ENCODE measurements at places on chromosomes 6 and 20. TPM values are rescaled to one million over a fixed set of nuclear protein-coding genes. Genes with fewer than 3 reads are reported as not detected.
A peak's percentile ranks its signal among the peaks of the same experiment; 100 is the strongest.

Gene GCNT2
- 13.5 TPM for polyA plus RNA-seq

Gene PNPLA1
- polyA plus RNA-seq: not detected

Gene ELOVL2
- polyA plus RNA-seq: 2.6 TPM

Gene BPIFB1
- polyA plus RNA-seq: not detected

Gene SIRPB1
- polyA plus RNA-seq: 0.14 TPM

Gene LAMP5
- polyA plus RNA-seq: 0.04 TPM

Gene ROS1
- not detected for polyA plus RNA-seq

Gene VIP
- polyA plus RNA-seq: 0.30 TPM

Gene NKAPL
- 7.6 TPM for polyA plus RNA-seq

Gene SLPI
- polyA plus RNA-seq: 2.9 TPM

DNA sequence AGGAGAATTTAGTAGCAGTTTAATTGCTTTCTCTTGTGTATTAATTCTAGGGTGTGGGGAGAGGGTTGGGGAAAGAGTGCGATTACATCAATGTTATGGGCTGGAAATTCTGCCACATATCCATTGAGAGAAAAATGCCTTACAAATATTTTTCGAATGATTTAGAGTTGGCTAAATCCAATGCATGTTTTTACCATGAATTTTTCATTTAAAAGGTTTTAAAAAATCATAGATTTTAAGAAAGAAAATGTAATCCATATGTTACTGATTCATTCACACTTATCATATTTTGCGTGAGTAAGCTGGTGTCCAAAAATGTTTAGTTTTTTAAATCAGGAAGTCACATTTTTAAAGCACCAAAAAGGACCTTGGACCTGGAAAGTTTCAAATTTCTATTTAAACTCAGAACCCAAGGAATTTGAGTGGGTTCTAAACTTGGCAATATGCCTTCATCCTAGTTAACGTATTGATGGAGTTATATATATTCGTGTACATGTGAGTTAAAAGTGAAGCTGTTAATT is 627.4 kb upstream of the CITED2 start:
- no peak for DNase-seq

DNA sequence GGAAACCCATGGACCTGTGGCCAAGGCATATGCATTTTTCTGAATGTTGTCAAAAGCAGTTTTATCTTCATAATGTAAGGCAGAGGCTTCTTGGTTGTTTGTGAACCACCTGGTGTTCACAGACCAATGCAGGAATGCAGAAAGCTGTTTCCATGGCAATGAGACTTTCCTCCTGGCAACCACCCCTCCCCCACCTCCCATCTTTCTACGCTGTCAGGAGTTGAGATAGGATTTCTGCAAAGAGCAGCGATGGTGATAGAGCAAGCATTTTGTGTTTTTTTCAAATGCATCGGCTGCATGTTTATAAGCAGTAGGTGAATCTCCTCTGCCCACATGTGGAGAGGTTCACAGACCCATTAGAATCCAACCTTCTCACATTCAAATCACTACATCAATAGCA is 114.1 kb upstream of the SMLR1 start:
- DNase-seq: no peak

DNA sequence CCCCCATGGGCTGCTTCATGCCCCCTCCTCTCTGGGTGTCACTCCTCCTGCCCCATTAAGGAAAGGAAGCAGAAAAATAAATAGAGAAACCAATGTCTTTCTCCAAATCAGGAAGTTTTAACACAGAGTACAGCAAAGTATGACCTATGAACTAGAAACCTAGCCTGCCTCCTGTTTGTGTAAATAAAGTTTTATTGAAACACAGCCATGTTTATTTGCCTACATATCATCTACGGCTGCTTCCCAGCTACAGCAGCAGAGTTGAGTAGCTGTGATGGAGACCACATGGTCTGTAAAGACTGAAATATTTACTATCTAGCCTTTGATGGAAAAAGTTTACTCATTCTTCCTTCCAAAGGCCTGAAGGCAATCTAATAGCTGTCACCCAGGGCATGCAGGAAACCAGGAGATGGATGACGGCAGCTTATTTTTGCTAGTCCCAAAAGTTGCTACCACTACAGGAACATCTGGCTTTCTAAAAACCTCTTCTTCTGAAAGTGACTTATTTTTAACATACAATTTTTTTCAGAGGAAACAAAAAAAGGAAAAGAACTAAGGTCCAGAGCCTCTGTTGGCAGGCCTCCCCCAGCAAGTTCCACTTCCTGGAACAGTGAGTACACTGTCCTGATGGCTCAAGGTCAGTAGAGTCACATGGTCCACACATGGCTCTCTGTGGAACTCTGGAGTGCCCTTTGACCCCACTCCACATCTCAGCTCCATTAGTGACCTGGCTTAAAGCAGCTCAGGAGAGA is 287.8 kb downstream of the PTPRT start:
- peak; percentile 69 for DNase-seq

DNA sequence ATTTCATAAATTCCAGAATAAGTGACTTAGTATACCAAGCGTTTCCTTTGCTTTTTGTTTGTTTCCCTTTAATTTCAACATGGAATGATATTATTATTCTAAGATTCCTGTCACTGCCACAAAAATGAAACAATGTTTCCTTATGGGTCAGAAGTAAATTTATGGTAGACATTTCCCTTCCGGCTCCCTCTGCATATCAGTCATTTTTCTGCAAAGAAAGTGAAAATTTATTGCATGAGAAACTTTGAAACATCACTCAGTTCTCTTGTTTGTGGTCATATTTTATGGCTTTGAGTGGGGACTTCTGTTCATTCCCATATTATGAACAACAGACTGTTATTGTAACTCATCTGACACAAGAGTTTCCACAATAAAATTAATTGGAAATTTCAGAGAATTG is 97.8 kb downstream of the NKAIN2 start:
- no peak for DNase-seq

DNA sequence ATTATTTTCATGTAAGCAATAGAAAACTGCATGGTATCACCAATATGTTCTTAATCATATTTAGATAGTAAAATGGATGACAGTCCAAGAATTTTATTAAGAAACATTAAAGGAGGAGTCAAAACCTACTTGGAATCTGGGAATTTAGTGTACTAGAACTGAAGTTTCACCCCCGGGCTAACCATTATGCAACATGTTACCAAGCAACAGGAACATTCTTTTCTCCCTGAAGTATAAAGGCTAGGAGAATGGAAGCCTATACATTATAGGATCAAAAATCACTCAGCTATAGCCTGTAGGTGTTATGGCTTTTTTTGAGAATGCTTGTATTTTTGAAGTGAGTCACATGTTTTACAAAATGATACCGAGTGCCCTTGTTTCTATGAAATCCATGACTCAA is 538.3 kb downstream of the GRIK2 start:
- no peak for DNase-seq

GRCh38 chr20:34680586-34681175 is 3.8 kb upstream of the PIGU start:
- DNase-seq: no peak

- no peak for DNase-seq
Measured at GRCh38 chr6:79250559-79250958, 16.1 kb upstream of the HMGN3 start.

- DNase-seq: no peak
Measured at GRCh38 chr6:137121401-137121997, 51.9 kb downstream of the IL22RA2 start.

DNA sequence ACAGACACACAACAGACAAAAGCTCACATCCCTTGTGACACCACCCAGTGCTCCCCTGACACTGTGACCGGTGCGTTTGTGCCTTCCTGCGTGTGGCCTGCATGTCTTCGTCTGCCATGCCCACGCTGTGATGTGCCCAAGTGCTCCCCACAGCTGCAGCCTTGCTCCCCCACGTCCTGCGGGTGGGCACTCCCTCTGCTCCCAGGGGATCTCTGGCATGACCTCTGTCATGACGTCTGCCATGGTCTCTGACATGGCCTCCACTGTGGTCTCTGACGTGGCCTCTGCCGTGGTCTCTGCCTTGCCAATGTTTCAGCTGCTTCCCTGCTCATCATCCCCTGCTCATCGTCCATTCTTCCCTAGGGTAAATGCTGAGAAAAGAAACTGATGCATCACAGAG is 200.9 kb downstream of the DLL1 start:
- no peak for DNase-seq

- DNase-seq: no peak
Measured at GRCh38 chr6:94394822-94395221, 975.5 kb upstream of the EPHA7 start.

GRCh38 chr6:45843848-45844521 is 171.7 kb downstream of the CLIC5 start:
- DNase-seq: no peak

DNA sequence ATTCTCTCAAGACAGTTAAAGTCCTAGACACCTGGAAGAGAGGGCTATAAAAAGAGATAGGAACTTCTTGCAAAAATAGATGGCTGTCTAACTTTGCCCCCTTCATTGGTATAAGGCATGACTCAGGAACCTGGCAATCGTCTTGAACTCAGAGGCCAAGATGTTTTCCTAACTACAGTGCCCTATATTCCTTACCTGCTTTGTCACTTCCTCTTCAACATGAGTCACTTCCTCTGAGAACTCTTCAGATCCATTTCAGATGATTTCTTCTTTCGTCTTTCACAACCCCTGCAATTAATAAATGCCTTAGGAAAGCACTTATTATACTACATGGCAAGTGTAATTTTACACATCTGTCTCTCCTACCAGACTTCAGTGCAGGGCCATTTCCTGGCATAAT is 83.5 kb downstream of the HAO1 start:
- DNase-seq: no peak

DNA sequence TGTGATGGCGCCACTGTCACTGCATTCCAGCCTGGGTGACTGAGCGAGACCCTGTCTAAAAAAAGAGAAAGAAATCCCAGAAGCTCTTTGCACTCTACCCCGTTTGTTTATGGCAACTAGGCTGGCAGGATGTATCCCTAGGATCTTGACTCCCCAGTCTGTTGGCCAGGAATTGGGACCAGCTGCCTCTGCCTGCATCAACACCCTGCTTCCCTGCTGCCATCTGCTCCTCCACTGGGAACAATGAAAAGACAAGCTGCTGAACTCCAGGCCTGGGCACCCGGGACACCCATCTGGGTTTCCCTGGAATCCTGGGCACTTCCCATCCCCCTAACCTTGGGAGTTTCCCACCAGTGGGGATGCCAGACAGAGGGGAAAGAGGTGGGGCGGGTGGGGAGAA is 64.9 kb downstream of the CPNE5 start:
- no peak for DNase-seq

DNA sequence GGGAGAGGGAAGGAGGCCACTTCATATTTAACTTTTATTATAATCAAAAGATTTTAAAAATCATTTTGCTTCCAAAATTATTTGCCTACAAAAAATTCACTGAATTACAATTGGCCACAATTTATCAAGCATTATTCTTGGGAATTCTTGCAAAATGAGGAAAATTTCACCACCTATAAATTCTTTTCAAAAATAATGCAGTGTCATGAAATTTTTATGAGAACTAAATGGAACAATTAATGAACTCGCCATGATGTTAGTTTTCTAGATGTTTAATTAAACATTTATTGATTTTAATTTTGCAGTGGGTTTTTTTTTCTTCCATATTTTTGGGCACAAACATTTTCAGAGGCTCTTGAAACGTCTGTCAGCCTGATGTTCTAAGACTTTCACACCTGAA is 5.8 kb upstream of the ZBP1 start:
- no peak for DNase-seq

GRCh38 chr6:20352346-20352745 is 49.3 kb upstream of the E2F3 start:
- no peak for DNase-seq
